ENCODE measurements at places on chromosomes 3 and 15.

DNA sequence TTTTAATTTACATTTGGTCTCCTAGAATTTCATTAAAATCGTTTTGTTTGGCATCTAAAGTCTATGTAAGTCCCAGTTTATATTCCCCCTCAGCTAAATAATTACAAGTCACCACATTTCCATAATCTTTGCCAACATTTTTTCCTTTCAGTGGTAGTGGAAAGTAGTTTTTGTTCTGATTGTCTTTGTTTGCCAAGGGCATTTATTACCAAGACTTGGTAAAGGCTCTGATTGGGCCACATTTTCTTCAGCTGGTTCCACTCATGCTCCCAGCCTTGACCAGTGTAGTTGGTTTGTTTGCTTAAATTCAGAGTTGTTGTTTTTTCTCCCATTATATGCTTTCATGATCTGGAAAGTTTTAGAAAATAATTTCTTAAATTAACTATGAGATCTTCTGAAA is 153.4 kb upstream of the MME start:
- no peak for DNase-seq

GRCh38 chr15:31325595-31326155 is 960 bp upstream of the KLF13 start:
- DNase-seq, result peak; percentile 55

- no peak for DNase-seq
These were observed 335.2 kb upstream of the MCTP2 start for GRCh38 chr15:93895976-93896770.

DNA sequence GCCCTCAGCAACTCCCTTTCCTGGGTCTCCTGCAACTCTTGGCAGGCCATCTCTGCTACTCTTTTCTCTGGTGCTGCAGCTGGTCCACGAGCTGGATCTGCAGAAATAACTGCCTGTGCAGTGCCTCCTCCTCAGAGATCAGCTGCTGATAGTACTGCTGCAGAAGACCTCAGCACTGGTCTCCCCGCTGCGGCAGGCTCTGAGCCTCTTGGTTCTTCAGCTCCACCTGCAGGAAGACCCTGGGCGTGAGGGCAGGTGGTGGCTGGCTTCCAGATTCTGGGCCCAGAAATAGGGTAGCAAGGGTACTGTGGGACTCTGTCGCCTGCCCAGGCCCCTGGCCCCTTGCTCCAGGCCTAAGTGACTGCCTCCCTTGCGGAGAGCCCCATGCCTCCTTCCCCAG is 79.7 kb upstream of the C2CD4B start:
- DNase-seq, result no peak

- peak; percentile 67 for DNase-seq
These were observed 52.4 kb downstream of the PDZRN3 start for GRCh38 chr3:73572368-73572767.

- no peak for DNase-seq
These were observed 21.7 kb downstream of the PARP16 start for GRCh38 chr15:65264863-65265430.

DNA sequence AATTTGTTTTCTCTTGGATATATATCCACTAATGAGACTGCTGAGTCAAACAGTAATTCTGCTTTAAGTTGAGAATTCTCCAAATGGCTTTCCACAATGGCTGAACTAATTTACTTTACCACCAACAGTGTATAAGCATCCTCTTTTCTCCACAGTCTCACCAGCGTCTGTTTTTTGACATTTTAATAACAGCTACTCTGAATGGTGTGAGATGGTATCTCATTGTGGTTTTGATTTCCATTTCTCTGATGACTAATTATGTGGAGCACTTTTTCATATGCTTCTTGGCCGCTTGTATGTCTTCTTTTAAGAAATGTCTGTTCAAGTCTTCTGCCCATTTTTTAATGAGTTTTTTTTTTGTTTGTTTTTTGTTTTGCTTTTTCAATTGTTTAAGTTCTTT is 206.2 kb downstream of the CTNNB1 start:
- peak; percentile 33 for DNase-seq

DNA sequence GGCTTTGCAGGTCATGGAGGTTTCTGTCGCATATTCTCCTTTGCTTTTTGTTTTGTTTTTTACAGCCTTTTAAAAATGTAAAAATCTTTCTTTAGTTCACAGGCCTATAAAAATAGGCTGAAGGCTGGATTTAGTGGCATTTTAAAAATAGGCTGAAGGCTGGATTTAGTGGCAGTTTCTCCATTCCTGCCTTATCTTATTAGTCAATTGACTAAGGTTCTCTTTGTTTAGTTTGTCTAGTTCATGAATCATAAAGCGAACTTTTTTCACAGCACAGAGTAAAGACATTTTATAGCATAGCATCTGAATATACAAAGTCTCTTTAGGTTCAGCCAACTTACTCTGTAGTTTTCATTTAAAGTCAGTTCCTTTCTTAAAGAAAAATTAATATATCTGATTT is 31.4 kb downstream of the AP4E1 start:
- DNase-seq, result peak; percentile 22

DNA sequence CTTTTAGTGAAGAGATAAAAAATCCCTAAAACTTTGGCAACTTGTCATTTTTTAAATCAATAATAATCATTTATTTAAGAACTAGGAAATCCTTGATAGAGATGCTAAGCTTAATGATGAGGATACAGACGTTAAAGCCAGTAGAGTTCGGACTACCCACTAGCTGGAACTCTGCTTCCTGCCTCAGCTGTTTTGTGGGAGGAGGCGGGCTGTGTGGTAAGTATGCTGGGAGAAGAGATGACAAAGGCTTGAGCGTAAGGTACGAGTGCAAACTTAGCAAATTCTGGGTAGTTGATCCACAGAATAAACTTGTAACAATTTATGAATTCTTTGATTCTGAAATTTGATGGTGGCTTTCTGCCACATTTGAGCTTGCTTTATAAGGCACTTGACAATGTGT is 111.2 kb upstream of the NANOGP8 start:
- DNase-seq, result no peak

DNA sequence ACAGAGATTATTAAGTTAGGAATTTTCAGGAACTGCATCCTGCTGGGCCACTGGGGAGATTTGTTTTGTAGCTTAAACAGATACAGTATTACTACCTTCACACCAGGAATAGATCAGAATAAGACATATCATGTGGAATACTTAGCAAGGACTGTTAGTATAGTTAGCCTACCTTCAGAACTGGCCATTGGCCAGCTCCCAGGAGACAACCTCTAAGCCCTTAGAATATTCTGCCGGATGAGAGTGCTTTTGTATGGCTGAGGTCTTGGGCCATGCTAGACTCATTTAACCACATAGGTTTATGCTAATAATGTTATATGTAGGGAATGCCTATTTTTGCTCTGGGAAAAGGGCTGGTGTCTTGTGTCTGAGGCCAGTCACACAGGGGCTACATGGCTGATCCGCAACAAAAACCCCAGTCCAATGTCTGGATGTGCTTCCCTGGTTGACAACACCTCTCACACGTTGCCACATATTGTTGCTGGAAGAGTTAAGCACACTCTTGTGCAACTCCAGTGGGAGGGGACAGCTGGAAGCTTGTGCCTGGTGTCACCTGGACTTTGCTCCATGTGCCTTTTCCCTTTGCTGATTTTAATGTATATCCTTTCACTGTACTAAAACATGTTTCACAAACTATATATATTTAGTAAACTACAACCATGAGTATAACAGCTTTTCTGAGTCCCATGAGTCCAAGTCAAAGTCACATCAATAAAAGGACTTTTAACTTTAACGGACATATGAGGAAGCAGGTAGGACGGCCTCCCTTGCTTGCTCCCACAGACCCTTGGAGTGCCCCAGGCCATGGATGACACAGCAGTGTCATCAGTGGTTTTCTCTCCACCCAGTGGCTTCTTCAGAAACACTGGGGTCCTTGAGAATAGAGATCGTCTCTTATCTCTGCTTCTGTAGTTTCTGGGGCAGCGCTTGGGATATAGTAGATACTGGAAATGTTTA is 118.0 kb upstream of the C3orf80 start:
- no peak for DNase-seq

- DNase-seq, result no peak
These were observed 13.2 kb upstream of the CNTN6 start for GRCh38 chr3:1079662-1080061.

DNA sequence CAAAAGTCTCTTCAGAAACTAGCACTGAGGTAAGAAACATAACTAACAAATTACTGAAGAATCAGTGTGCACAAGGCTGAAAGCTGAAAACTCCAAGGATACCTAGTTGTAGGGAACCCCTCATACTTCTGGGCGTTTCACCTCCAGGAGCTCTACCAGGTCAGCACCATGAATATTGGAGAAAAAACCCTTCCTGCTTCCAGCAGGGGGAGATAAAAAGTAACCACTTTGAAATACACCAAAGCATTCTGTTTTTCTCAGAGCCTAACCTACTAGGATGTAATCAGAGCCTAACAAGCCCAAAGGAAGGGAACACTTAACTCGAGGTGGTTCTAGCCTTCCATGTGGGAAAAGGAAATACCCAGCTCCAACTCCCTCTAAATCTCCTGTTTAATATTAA is 175.8 kb upstream of the MME start:
- peak; percentile 25 for DNase-seq

DNA sequence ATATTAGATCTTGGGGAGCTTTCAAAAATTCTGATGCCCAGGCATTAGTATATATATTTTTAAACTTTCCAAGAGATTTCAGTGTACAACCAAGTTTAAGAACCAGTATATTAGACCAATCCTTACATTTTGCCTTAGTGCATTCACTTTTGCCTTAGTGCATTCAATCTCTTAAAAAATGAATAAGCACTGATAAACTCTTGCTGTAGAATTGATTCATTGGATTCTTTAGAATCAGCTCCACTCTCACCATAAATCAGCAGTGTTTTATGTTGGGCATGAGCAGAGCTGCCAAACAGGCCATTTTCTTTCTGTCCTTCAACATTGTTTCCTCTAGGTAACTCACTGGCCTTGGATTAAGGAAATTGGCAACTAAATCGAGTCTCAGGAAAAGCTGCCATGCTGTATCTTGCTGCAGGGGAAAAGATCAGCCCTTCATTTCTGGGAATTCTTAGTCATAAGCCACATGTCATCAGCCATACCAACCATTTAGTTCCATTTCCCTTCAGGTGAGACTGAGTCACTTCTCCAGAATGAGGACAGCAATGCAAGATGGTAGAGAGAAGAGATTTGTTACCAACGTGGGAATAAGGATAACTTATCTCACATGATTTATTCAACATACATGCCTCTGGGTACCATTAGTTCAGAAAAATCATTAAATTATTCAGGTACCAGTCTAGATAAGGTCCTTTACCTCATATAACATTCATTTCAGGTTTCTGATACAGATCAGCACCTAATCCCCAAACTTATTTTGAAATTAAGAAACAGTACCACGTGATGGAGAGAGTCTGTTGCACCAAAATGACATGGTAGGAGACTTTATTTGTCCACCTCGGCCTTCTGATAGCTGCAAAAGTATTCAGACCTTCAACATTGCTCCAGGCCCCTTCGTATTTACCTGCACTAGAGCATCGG is 192.5 kb downstream of the P3H2 start:
- DNase-seq, result peak; percentile 51

- no peak for DNase-seq
These were observed 233.4 kb downstream of the CHST2 start for GRCh38 chr3:143352850-143353550.

DNA sequence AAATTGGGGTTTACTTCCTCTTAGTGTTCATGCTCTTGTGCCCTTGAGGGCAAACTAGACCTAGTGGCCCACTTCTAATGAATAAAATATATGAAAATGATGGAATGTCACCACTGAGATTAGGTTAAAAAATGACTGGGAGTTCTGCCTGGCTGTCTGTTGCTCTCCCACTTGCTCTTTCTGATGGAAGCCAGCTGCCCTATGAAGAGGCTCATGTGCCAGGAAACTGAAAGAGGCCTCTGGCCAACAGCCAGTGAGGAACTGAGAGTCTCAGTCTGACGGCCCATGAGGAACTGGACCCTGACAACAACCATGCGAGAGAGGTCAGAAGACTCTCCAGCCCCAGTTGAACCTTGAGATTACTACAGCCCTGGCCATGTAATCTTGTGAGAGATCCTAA is 107.1 kb upstream of the FHIT start:
- no peak for DNase-seq

Data from fibroblast of skin of right biceps (primary cell).